ENCODE measurements at places on chromosomes 2 and 18.

GRCh38 chr2:20515290-20516220, 68.7 kb downstream of the RHOB start:
- DNase-seq = no peak

DNA sequence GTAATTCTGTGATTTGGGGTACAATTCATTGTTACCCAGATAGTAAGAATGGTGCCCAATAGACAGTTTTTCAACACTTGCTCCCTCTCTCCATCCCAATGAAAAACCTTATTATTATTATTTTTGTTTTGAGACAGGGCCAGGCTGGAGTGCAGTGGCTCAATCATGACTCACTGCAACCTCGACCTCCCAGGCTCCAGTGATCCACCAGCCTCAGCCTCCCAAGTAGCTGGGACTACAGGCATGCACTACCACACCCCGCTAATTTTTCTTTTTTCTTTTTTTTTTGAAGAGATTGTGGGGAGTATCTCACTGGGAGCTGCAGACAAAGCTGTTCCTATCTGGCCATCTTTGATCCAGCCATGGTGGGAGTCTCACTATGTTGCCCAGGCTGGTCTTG, 7.2 kb downstream of the TGFA start:
- no peak for DNase-seq

DNA sequence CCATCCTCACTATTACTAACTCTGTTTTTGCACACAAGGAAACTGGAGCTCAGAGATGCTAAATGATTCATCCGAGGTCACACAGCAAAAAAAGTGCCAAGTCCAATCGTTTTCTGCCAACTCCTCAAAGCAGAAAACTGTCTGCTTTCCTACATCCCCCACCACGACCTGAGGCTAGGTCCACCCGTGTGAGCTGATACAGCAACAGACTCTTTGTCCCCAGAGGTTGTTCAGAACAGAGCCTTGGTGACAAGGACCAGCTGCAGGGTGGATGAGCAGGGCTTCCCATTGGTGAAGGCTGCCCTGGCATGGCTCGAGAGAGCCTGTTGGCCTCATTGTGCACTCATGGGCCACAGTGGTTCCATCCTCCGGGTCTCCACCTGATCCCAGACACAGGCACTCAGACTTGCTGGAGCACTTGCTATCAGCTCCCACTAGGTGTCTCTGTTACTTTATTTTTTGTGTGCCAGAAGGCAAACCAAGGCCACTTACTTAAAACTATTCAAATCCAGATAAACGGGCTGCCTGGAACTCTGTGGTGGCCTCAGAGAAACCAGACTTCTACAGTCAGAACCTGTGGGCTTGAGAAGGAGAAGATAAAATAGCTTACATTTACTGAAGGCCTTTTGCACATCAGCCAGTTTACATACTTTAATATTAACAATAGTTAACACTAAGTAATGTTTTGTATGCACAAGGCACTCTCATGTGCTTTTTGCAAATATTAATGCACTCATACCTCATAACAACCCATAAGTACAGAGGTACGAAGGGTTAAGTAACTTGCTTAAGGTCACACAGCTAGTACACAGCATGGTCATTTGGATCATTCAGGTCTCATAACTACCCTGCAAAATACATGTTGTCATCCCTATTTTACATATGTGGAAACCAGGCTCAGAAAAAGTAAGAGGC, 62.9 kb upstream of the CTIF start:
- peak; percentile 57 for DNase-seq

DNA sequence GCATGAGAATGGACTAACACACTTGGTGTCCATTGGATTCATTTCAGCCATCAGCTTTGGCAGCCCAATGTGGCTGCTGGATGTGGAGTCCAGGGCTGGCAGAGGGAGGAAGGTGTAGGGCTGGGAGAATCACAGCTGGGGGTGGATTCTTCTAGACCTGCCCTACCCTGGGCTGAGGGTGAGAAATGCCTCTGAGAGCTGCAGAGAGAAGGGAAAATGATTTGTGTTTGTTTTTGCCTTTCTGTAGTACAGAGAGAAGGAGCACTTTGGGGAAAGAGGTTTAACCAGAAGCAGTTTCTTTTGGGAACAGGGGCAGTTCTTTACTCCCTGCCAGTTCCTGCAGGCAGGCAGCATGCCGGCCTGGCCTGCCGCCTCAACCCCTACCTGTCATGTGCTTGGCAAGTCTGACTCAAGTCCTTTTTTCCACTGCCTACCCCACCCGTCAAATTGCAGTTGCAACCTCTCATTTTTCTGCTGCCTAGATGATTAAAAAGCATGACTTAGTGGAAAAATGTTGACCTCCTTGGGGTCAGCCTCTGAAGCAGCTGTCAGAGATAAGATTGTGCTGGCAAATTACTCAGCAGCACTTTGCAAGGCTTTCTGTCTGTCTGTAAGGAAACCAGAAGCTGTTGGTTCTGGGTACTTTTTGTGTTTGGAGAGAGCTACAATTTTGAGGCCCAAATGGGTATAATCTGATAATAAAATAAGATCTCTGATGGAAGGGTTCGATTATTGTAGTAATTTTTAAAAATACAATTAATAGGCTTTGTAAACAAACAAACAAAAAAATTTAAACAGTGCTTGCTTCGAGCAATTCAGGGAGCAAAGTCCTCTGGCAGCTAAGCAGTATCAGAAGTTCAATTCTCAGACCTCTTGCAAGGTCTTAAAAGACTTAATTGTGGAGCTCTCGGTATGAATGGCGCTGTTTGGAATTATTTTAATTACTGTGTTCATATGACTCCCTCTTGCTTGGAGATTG, 21.7 kb downstream of the LBH start:
- no peak for DNase-seq

GRCh38 chr2:37020212-37020886, 54.0 kb upstream of the STRN start:
- DNase-seq = peak; percentile 66
